ENCODE measurements at places on chromosomes 2 and 18.

DNA sequence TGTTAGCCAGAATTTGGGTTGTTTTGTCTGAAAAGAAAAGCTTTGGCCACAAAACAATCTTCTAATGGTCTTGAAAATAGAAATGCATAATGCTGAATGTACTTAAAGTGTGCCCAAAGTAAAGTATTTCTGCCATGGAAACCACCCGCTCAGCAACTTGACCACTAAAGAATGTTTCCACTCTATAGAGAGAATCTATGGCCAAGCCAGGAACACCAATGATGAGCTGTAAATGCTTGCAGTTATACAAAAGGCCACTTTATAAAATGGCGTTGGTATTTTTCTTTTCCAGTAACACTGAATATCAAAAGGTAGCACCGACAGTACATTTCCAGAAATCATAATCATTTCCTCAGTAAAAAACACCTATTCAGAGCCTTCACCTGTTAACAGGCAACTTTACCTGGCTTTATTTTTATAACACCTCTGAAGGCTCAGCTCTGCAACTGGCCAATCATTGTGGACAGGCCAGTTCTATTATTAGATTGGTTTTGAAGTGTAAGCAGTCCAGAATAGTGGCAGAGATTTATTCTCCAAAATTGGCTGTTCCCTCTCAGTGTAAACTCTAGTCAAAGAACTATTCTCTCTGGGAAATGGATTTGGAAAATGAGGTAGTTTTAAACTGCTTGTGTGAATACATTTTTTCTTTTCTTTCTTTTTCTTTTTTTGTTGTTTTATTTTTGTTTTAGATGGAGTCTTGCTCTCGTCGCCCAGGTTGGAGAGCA is 36.1 kb downstream of the SLC40A1 start:
- no peak for DNase-seq

DNA sequence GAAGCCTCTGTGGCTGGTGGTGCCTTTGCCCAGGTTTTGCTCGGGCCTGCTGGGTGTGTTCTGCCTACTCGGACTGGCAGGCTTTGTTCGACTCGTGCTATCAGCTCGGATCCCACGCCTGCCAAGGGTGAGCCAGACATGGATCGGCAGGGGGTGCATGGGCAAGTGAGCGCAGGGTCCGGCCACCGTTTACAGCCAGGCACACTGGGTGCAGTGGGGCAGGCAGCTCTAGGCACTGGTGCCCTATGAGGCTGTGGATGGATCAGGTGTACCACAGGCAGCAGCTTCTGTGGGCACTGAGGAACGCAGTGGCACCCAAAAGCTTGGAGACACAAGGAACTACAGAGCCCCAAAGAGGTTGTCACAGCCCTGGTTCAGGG is 25.6 kb downstream of the MARCHF7 start:
- DNase-seq, result peak; percentile 67

- no peak for DNase-seq
These were observed 6.0 kb upstream of the FABP1 start for GRCh38 chr2:88133875-88134274.

- DNase-seq, result no peak
These were observed 58.2 kb downstream of the COPS8 start for GRCh38 chr2:237143676-237144440.

DNA sequence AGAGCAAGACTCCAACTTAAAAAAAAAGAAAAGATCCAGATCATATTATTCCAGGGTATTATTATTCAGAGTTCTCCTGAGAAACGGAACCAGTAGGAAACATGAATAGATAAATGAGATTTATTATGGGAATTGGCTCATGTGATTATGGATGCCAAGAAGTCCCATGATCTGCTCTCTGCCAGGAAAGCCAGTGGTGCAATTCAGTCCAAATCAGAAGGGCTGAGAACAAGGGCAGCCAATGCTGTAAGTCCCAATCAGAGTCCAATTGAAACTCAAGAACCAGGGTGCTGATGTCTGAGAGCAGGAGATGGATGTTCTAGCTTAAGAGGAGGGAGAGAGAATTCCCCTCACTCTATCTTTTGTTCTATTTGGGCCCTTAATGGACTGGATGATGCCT is 7.8 kb downstream of the SCYGR2 start:
- DNase-seq, result no peak

DNA sequence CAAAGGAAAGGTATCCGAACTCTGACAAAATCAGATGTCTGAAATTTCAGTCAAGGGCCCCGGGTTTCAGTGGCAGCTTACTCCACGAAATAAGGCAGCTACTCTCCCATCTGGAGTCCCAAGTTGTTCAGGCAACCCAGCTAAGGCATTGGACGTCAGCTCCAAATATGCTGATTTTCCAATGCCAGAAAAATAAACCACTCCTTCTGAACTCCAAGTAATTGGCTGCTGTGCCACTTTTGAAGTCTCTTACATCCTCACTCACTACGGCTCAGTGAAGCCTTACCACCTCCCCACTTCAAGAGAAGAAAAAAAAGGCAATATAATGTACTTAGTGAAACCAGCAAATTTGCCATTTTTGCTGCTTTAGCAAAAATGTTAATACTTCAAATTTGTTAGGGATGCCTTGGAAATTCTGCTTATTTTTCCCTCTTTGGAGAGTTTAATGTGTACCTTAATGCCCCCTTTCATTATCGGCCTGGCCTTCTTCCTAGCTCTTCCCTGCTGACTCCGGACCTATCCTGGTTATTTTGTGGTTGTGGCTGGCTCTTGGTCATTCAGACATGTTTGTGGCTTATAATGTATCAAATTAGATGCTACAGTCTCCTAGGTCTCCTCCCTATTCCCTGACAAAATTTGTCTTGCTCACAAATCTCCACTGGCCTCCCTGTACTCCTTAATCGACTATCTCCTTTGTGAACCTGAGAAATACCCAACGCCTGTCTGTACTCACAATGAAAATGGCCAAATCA is 589.2 kb upstream of the ZEB2 start:
- DNase-seq, result no peak

- DNase-seq, result peak; percentile 34
These were observed 17.0 kb upstream of the BCL2 start for GRCh38 chr18:63336366-63337099.

DNA sequence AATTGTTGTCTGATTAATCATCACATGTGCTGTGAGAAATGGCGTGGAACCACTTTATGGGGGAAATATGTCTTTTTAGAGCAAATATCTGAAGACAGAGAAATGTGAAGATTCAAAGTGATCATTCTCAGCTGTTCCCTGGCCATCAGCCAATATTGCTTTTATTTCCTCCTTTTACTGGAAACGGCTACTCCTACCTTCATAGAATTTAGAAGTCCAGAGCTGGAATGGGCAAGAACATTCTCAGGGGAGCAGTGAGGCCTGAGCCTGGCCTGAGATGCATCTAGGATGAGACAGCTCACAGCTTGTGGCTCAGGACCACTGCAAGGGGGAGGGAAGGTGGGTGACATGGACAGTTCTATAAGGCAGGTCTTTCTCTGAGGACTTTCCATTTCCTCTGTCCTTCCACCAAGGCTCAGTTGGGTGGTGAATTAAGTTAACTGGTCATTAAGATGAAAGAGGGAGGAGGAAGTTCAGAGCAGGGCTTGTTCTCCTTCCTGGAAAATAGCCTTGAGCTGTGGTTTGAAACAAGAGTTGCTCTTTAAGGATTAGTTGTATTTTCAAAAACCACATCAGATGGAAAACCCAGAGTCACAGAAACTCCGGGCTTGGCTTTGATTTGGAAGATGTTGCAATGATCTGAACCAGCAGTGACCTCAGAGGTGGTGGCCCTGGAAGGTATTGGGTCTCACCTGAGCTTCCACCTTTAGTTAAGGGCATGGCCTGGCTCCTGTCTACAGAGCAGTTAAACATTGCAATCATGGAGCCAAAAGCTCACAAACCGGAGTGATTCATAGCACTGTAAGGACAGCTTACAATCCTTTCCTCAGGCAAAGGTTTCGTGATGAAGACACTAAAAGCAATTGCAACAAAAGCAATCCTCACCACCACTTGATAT is 144.3 kb downstream of the VAPA start:
- DNase-seq, result no peak

DNA sequence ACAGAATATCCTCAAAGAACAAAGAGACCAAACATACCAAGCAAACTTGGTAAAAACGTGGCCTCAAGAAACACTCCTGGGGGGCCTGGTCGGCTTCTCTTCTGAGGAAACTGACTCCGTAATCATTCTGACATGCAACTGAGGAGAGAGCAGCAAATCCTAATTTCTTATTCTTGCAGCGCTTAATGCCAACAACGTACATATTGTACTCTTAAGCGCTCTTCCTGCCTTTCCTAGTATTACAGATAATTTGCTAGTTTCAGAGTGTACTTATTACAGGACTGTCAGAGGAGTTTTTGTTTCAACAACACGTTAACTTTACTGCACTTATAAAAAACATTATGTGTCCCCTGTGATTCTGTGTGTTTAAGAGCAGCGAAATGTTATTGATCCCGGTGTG is 64.9 kb downstream of the ZNF521 start:
- no peak for DNase-seq

DNA sequence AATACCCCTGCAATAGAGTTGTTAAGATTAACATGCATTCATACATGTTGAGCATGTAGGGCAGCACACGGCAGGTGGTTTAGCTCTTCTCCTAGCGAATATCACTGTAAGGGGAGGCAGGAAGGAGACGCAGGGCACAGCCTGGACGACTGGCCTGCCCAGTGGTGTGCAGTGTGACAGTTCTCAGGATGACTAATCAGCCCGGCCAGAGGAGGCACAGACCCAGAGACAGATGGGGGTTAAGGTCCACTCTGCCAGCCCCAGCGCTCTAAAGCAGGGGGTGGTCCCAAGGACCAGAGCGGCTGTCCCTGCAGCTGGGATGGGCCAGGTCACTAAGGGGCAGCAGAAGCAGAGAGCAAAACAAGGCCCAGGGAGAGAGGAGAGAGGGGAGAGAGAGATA is 63.7 kb downstream of the RNF152 start:
- DNase-seq, result no peak

- DNase-seq, result no peak
These were observed 102.4 kb upstream of the THUMPD2 start for GRCh38 chr2:39881494-39881893.

DNA sequence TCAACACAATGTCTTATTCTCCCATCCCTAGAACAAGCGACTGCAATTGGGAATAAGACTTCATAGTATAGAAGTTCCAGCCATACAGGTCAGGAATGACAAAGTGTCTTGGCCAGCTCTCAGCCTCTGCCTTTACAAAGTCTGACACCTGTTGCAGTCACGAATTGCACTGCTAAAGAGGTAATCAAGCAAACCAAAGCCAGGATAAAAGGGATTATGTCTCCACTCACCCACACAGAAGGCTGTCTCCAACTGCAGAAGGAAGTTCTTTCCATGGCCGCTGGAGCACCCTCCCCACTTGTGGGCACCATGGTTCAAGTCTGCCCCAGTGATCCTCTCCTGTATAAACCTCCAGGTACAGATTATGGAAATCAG is 114.8 kb upstream of the PKDCC start:
- DNase-seq, result no peak

GRCh38 chr18:39435996-39436395 is 1870.4 kb upstream of the CELF4 start:
- no peak for DNase-seq

DNA sequence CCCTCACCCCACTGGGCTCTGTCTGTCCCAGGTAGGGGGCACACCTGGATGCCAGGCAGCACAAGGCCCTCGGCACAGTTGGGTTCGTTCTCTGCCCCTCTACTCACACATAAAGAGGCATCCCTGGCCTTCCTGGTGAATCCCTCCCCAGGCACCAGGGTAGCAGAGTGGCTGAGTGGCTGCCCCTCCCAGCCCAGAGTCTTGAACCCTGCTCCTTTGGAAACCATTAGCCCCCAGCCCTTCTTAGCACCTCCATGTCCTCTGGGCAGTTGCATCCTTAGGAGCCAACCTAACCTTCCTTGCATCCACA is 2.0 kb downstream of the GPC1 start:
- DNase-seq, result no peak

DNA sequence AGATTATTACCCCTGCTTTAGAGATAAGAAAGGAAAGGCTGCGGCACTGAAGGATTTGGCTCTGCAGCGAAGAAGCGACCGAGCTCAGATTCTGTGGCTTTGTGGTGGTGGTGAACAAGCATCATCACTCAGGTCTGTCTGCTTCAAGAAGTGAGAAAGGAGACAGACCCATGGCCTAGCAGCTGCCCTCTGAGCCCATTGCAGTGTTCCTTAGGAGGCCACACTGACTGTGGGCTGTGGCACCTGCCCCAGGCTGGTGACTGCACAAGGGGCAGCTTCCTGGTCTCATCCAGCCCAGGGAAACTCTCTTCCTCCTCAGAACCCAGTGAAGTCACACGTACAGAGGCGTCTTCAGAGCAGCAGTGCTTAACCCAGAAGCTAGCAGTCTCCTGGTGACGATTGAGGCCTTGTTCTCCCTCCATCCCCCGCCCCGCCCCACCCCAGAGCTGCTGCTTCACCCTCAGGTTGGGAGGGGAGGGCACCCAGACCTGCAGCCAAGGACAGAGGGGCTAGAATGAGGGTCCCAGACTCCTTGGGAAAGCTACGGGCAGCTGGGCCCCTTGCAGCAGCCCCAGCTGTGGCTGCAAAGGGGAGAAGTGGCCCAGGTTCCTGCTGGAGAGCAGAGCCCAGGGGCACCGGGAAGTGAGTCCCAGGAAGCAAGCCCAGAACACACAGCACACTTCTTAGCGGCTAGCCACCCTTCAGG is 22.2 kb downstream of the BIN1 start:
- DNase-seq, result no peak

DNA sequence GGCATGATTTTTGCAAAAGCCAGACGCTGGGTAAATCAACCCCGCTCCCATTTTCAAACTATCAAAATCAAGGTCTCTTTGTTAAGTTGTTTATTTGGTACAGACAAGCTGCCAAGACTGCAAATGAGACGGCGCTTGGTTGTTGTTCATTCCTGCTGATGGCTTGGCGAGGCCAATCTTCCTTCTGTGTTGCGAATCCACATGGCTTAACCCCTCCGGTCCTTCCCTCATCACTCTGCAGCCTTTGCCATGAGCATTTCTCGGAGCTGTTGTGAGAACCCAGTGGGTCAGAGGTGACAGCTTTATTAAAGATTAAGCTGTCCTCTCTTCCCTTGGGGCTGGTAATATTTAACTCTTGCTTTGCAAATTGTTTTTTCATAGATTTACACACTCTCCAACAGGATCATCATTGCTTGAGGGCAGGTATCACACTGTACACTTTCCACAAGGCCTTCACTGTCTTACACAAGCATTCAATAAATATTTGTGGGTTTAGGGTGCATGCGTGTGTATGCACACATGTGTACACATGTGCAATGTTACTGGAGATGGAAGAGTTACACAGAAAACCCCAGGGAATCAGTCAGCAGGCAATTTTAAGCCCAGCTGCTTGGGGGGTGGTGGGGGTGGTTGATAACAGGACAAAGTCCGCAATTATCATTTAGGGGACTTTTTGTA is 27.8 kb upstream of the KCNF1 start:
- DNase-seq, result no peak

GRCh38 chr18:6486313-6486712 is 71.6 kb upstream of the L3MBTL4 start:
- no peak for DNase-seq

DNA sequence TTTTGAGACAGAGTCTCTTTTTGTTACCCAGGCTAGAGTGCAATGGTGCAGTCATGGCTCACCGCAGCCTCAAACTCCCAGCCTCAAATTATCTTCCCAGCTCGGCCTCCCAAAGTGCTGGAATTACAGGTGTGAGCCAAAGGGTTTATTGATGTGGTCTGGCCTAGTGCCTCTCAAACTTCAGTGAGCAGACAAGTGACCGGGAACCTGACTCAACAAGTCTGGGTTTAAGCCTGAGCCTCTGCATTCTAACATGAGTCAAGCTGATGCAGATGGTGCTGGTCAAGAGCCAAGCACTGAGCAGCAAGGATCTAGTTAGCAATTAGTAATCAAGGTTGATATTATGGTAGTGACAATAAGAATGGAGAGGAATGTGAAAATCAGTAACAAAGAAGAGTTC is 21.3 kb downstream of the CDK15 start:
- no peak for DNase-seq

GRCh38 chr2:66573821-66574233 is 138.9 kb downstream of the MEIS1 start:
- DNase-seq, result peak; percentile 33
